CD4-positive, alpha-beta T cell treated with Interleukin-15 for 4 hours (primary cell): ENCODE measurements at places on chromosomes 3 and 15.

DNA sequence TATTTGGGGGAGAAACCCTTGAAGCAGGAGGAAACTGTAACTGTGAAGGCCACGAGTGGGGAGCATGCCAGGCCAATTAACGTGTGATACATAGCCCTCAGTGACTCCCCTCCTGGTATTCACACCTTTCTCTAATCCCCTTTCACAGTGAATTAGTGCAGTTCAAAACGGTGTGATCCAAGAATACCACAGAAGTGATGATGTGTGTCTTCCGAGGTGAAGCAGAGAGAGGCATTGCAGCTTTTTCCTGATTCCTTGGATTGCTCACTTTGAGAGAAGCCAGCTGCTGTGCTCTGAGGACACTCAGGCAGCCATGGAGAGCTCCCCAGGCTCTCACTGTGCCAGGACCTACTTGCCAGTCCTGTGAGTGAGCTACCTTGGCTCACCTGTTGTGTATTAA, 17.3 kb downstream of the NIPA2 start:
- DNase-seq: no peak

DNA sequence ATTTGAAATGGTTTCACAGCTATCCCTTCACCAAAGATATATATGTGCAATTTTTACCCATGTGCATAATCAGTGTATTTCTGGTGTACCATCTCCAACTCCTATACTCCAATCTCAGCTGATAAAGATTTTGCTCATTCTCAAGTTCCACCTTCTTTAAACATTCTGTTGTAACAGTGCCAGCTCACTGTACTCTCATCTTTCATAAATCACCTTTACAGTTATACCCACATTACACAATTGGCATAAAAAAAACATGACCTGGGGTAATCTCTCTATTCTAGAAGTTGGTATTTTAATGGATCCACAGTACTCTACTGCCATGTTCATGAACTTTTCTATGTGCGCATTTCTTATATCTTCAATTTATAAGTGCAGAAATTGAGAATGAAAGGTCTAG, 339.9 kb upstream of the DPH6 start:
- DNase-seq: no peak

DNA sequence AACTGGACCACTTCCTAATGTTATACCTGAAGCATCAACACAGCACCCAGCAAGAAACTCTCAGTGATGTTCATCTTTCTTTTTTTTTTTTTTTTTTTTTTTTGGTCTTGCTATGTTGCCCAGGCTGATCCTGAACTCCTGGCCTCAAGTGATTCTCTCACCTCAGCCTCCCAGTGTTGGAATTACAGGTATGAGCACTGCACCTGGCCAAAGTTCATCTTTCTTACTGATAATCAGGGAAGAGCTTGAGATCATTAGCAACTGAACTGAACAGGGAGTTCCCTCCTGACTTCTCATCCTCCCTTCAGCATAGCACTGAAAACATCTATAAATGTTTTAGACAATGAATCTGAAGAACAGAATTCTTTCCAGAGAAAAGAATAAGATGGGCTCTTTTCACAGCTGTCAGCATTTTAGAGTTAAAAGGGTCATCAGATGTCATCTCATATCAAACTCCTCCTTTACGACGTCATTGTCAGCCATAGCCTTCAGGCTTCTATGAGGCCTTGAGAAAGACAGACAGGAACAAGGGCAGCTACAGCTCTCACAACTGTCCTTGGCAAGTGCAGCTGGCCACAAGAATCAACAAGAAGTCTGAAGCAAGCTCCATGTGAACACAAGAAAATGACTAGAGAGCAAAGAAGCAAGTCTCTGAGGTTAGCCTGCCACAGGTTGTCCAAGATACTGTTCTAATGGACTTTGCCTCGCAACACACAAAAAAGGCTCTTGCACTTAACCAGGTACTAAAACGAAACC, 33.8 kb downstream of the SCAP start:
- no peak for DNase-seq

GRCh38 chr3:160860346-160860745, 104.3 kb downstream of the PPM1L start:
- no peak for DNase-seq

- DNase-seq: no peak
Observed at GRCh38 chr3:171193693-171194092, 167.2 kb upstream of the SLC2A2 start.

GRCh38 chr3:59563966-59564365, 514.1 kb upstream of the CFAP20DC start:
- DNase-seq: no peak

- no peak for DNase-seq
Observed at GRCh38 chr3:181722156-181722555, 10.4 kb downstream of the SOX2 start.

GRCh38 chr3:72661115-72661457, 187.2 kb downstream of the SHQ1 start:
- DNase-seq: no peak

DNA sequence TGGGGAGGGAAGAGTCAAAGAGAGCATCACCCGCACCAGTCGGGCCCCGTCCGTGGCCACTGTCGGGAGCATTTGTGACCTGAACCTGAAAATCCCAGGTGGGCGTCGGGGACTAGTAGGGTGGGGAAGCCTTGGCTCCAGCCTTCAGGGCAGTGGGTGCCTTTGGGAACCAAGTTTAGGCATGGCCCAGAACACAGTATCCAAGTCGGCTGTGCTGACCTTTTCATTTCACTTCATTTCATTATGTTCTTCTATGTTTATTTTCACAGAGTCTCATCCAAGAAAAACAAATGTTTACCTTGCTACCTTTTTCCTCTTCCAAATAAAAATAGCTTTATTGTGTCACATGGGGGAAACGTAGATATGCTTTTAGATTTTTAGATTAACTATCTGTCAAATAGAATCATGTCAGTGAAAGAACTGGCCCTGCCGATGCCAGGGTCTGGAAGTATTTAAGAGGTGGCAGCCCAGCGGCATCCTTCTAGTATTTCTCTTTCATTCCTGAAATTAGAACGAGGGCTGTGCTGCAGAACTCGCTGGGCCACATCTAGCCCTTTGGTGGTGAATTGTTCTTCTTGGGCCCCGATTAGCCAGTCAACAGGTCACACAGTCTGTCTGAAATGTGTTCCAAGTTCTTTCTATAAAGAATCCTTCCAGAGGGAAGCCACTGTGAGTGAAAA, 60.5 kb downstream of the DNASE1L3 start:
- no peak for DNase-seq

DNA sequence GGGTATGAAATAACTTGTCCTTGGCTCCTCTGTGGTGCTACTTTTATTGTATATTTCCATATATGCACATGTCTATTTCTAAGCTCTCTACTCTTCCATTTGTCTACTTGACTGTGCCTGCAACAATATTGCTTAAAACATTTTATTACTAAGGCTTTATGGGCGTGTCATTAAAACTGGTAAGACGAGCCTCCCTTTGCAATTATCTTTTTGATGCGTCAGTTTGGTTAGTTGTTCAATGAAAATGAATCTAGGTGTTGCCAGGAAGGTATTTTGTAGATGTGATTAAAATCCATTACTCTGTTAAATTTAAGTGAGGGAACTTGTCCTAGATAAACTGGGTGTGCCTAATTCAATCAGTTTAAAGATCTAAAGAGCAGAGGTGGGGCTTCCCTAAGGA, 12.9 kb upstream of the TRA2B start:
- no peak for DNase-seq

DNA sequence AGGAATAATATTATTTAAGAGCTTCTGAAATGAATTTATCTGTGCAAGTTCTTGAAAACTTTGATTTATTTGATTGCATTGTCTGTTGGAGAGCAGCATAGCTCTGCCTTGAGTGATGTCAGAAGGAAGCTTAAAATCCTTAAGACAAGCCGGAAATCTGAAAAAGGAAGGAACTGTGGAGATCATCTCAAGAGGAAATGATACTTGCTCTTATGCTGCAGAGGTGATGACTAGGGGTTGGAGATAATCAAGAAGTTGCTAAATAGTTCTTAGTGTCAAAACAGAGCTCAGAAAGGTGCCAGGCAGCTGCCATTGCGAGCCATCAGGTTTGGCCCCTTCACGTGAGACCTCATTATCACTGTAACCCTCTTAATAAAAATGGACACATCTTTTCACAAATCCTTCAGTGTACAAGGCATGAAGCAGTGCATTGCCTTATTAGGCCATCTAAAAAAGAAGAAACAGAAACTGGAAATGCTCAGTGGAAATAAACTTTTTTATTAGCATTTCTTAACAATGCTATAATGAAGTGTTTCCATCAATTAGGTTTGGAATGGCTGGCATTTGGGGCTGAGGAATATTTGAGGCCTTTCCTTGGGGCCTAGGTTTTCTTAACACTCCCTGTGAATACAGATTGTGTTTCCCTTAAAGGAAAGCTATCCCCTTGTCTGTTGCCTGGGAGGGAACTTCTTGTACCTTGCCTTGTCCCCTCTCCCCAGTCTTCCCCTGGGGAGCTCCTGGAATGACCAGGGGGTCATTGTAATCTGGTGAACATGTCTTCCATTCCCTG, 34.5 kb upstream of the VILL start:
- no peak for DNase-seq

DNA sequence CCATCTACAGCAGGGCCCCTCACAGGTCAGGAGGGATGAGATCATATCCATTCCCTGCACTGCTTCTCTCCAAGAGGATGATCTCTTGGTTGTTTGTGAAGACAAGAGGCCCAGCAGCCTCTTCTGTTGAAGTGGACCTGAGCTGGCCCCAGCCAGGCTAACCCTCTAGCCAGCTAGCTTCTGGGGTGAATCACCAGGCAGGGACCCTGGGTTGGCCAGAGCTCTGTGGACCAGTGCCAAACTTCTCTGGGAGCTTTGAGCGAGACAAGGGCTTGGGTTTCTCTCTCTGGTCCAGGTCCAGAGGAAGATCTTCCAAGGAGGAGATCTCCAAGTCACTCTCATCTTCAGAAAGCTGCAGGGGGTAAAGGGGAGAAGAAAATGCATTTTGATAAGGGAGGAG, 52.7 kb downstream of the CLDN18 start:
- DNase-seq: no peak

DNA sequence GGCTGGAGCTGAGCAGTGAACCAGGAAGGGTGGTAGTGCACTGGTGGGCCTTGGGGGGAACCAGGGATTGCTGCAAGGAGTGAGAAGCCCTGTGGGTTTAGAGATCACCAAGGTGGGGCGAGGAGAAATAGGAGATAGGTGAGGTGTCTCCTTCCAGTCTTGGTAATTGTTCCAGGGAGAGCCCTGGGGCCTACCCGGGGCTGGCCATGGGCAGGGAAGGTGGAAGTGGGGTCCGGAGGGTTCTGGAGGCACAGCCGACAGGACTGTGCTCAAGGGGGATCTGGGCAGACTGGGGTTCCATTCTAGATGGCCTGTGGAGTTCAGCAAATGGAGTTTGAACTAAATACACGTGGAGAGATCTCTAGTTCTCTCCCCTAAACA, 4.5 kb downstream of the CHST13 start:
- DNase-seq: no peak

- no peak for DNase-seq
Observed at GRCh38 chr3:195829897-195830254, 18.1 kb upstream of the MUC4 start.

GRCh38 chr3:57116501-57116900, 48.7 kb downstream of the IL17RD start:
- no peak for DNase-seq

DNA sequence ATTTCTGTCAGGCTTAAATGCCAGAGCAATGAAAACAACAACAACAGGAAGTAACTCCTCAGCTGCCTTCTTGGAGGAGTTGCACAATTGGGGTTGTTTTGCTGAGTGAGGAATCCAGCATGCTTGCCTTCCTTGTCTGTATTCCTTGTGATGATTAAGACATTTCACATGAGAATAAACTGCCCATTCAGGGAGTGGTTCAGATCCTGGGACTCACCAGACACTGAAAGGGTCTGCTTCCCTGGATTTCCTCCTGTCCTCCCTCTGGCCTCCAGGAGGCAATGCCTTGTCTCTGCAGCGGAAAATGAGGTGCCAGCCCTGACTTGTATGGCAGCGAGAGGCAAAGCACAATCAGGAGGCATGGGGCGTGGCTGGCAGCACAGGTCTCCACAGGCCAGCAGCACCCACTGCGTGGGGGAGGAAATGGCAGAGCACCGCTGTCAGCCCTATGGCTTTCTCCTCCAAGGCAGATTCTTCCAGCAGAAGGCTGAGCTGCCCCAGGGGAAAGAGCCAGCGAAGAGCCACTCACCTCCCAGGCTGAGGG, 41.5 kb downstream of the RBP2 start:
- no peak for DNase-seq

- peak; percentile 71 for DNase-seq
Observed at GRCh38 chr3:56988458-56989168, 71.9 kb upstream of the SPATA12 start.

GRCh38 chr15:78630886-78631633, 9.9 kb downstream of the CHRNB4 start:
- no peak for DNase-seq

DNA sequence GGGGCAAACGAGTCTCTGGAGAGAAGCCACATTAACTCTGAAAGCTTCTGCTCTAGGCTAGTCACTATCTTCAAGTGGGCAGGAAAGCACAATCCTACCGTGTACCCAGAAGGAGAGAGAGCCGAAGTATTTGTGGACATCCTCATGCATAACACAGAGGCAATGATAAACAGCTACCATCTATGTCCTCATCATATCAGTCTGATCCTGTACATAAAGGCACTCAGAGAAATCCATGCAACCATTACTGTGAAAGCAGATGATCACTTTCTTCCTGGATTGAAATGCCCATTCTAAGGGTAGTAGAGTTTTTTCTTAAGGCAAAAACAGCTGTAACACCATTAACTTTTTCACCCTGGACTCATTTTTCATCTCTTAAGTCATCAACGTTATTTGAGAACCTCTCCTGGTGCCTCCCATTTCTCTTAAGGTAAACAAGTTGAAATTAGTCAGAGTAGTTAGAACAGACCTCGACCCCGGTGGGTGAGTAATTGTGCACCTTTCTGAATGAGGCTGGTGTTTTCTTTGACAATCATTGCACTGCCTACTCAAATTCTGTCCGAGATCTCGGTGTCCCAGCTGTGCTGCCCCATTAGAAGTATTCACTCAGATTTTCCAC, 327.4 kb downstream of the SHQ1 start:
- no peak for DNase-seq

- DNase-seq: no peak
Observed at GRCh38 chr15:42413920-42414319, 54.6 kb downstream of the CAPN3 start.

GRCh38 chr15:97748576-97748975, 211.9 kb upstream of the ARRDC4 start:
- no peak for DNase-seq
